Activated CD4-positive, alpha-beta T cell treated with anti-CD3 and anti-CD28 coated beads for 48 hours (primary cell): ENCODE measurements at places on chromosomes 12 and 14.

- DNase-seq: no peak
Measured at GRCh38 chr14:64544607-64545312, 4.2 kb downstream of the HSPA2 start.

GRCh38 chr14:23556700-23557440, 799 bp downstream of the THTPA start:
- DNase-seq: no peak

DNA sequence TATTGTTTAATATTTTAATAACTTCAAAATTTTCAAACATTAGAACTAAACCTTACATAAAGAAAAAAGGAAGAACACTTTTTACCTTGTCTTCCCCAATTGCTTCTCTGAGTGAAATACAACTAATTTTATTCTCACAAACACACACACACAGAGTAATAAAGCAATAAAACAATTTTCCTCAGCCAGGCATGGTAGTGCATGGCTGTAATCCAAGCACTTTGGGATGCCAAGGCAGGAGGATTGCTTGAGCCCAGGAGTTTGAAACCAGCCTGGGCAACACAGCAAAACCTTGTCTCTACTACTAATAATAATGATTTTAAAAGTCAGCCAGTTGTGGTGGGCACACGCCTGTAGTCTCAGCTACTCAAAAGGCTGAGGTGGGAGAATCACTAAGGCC, 13.1 kb downstream of the PPP1R12A start:
- no peak for DNase-seq

DNA sequence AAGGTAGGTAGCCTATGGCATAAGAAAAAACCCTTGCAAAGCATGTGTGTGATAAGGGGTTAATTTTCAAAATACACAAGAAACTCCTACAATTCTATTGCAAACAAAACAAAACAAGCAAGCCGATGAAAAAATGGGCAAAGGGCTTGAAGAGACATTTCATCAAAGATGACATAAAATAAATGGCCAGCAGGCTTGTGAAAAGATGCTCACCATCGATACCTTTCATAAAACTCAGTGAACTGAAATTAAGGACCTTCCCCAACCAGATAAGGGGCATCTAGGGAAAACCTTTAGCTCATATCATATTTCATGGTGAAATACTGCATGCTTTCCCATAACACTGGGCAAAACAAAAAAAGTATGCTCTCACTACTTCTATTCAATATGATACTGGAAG, 131.2 kb downstream of the PPM1H start:
- no peak for DNase-seq

- no peak for DNase-seq
Measured at GRCh38 chr14:38904959-38905358, 198.1 kb downstream of the SEC23A start.
